Fibroblast of lung (primary cell): ENCODE measurements at places on chromosomes 11 and 22. TPM values are rescaled to one million over a fixed set of nuclear protein-coding genes. Genes with fewer than 3 reads are reported as not detected.
A peak's percentile ranks its signal among the peaks of the same experiment; 100 is the strongest.

OR9I1 gene
- not detected in 2 replicates for total RNA-seq

C1QTNF6 gene
- 3.5 and 4.6 TPM in 2 replicates for total RNA-seq

RIBC2 gene
- under 0.01 TPM in 1 of 2 replicates, not detected in the other for total RNA-seq

OR4A16 gene
- total RNA-seq: not detected in 2 replicates

MS4A12 gene
- total RNA-seq: not detected in 2 replicates

APOL5 gene
- total RNA-seq: not detected in 2 replicates

TRIM44 gene
- total RNA-seq: 10.4 and 13.1 TPM in 2 replicates

TRIM49 gene
- not detected in 2 replicates for total RNA-seq

OR51E2 gene
- total RNA-seq: not detected in 2 replicates

UBQLN3 gene
- total RNA-seq: 0.17 TPM in 1 of 2 replicates, not detected in the other

IMMP1L gene
- total RNA-seq: 5.4 and 10.2 TPM in 2 replicates

- no peaks in the 10 kb centered on the region for H3K4me1 ChIP-seq
- no peaks in the 10 kb centered on the region for H3K36me3 ChIP-seq
- no peak overlapping the region for H3K27ac ChIP-seq
Measured at GRCh38 chr11:26626346-26626745, 54.3 kb upstream of the MUC15 start.

DNA sequence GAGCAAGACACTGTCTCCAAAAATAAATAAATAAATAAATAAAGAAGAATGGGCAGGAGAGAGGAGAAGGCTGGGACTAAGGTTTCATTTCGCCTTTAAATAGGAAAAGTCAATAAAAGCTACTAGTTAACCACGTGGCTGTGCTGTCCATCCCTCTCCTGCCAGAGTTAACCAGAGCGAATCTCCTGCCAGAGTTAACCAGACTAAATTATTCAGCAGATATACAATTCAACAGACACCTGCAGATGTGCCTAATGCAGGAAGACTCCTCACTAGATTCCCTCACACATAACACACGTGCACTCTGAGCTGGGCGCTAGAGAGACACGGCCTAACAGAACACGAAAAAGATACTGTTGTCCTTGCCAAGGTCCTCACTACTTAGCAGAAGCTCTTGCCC is 156.1 kb downstream of the IGLL1 start:
- H3K4me1 ChIP-seq: no peaks in the 10 kb centered on the region
- no peaks in the 10 kb centered on the region for H3K36me3 ChIP-seq
- no peak overlapping the region for H3K27ac ChIP-seq
- no peaks in the 10 kb centered on the region for H3K27me3 ChIP-seq
- H3K4me3 ChIP-seq: no peak overlapping the region

DNA sequence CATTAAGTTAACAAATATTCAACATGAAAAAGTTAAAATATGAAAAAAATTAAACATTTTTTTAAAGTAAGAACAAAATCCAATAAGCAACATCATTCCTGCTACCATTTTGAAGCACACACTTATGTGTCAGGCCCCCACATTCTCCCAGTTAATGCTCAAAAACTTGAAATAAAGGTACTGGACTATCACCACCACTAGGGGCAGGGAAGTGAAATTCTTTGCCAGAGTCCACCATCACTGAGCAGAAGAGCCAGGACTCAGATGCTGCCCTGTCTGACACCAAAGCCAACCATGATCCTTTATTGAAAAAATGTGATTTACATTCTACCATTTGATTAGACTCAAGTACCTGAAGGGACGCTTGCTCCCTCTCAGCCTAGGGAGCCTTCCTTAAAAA is 39.1 kb downstream of the PITPNB start:
- H3K27ac ChIP-seq: no peak overlapping the region
- H3K4me3 ChIP-seq: no peak overlapping the region
- H3K36me3 ChIP-seq: peaks cover 3% of the 10 kb centered on the region
- peaks cover 25% of the 10 kb centered on the region for H3K4me1 ChIP-seq
- H3K27me3 ChIP-seq: no peaks in the 10 kb centered on the region
- DNase-seq: peak; percentile 51

GRCh38 chr11:57278721-57279095 is 41.7 kb upstream of the APLNR start:
- no peak for DNase-seq
- H3K27ac ChIP-seq: peak overlapping the region; percentile 65
- no peaks in the 10 kb centered on the region for H3K27me3 ChIP-seq
- peaks cover 16% of the 10 kb centered on the region for H3K4me1 ChIP-seq
- no peak overlapping the region for H3K4me3 ChIP-seq
- H3K36me3 ChIP-seq: no peaks in the 10 kb centered on the region

GRCh38 chr11:65633390-65634108 is 4.4 kb upstream of the SIPA1 start:
- no peak overlapping the region for H3K27ac ChIP-seq
- no peaks in the 10 kb centered on the region for H3K27me3 ChIP-seq
- no peak for DNase-seq
- H3K4me3 ChIP-seq: no peak overlapping the region
- peaks cover 8% of the 10 kb centered on the region for H3K4me1 ChIP-seq

DNA sequence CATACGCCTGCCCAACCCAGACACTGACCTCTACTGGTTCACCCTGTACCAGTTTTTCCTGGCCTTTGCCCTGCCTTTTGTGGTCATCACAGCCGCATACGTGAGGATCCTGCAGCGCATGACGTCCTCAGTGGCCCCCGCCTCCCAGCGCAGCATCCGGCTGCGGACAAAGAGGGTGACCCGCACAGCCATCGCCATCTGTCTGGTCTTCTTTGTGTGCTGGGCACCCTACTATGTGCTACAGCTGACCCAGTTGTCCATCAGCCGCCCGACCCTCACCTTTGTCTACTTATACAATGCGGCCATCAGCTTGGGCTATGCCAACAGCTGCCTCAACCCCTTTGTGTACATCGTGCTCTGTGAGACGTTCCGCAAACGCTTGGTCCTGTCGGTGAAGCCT is 2.2 kb downstream of the MCHR1 start:
- DNase-seq: no peak
- no peak overlapping the region for H3K27ac ChIP-seq
- no peaks in the 10 kb centered on the region for H3K36me3 ChIP-seq
- peaks cover 8% of the 10 kb centered on the region for H3K4me1 ChIP-seq

DNA sequence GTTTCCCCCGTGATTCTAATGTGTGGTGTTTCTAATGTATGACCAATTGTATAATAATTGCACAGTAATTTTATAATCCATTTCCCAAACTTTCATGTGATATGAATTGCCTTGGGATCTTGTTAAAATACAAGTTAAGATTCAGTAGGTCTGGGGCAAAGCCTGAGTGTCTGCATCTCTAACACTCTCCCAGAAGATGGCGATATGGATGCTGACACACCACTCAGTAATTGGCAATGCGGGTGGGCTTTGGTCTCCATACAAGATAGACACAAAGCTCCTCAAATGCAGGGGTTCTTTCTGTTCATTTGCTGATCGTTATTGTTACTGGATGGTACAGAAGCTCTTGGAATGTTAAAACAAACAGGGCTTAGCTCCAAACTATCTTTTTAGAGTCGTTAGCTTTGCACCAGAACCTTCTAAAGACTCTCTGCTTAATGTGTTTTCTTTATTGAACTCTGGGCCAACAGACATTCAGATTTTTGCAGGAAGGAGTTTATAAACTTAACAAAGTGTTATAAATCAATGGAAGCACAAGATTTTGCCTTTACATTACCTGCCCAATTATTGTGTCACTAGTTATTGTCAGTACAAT is 45.4 kb upstream of the ANO3 start:
- no peak overlapping the region for H3K27ac ChIP-seq
- DNase-seq: peak; percentile 42
- H3K36me3 ChIP-seq: no peaks in the 10 kb centered on the region

DNA sequence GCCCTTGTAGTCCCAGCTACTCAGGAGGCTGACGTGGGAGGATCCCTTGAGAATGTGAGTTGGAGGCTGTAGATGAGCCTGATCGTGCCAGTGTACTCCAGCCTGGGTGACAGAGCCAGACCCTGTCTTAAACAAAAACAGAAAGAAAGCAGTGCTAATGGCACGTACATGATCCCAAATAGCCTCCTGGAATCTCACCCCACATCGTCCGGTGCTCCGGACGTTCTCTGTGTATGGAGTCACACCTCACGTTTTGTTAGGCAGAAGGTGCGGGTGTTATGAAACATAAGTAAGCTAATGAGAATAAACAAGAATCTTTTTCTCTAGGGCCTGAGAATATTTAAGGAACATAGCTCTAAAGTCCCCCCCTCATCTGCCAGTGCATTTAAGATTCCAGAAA is 23.7 kb upstream of the MICAL3 start:
- H3K4me1 ChIP-seq: peaks cover 10% of the 10 kb centered on the region
- no peaks in the 10 kb centered on the region for H3K36me3 ChIP-seq
- H3K4me3 ChIP-seq: peak overlapping the region; percentile 35
- no peaks in the 10 kb centered on the region for H3K27me3 ChIP-seq

GRCh38 chr11:33655842-33656600 is 44.6 kb downstream of the C11orf91 start:
- DNase-seq: no peak
- H3K27me3 ChIP-seq: no peaks in the 10 kb centered on the region
- H3K36me3 ChIP-seq: no peaks in the 10 kb centered on the region
- H3K27ac ChIP-seq: no peak overlapping the region
- H3K4me1 ChIP-seq: no peaks in the 10 kb centered on the region

GRCh38 chr22:50714150-50714549 is 23.9 kb upstream of the ACR start:
- DNase-seq: no peak
- no peak overlapping the region for H3K27ac ChIP-seq
- no peaks in the 10 kb centered on the region for H3K36me3 ChIP-seq
- no peak overlapping the region for H3K4me3 ChIP-seq
- no peaks in the 10 kb centered on the region for H3K4me1 ChIP-seq

DNA sequence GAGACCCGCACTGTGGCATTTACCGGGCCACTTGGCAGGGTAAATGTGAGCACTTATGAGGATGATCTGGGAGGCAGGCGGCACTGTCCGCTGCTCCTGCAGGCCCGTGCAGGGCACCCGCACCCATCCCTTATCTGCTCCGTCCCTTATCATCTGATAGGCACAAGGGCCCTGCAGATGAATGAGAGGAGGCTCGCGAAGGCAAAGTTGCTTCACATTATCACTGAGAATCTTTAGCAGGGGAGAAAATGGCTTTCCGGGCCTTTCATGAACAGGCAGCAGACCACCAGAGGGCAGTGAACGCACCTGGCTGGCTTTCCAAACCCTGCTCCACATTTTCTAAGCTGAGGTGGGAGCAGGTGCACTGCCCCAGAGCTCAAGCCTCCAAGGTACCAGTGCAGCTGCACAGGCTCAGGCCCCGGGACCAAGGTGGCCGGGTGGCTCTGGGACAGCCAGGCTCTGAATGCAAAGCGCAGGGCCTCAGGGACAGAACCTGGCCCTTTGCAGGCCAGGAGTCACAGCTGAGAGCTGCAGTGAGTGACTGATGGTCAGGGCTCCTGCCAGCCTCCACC is 165.6 kb downstream of the SHANK2 start:
- H3K4me1 ChIP-seq: no peaks in the 10 kb centered on the region
- no peak overlapping the region for H3K4me3 ChIP-seq
- DNase-seq: no peak
- H3K27ac ChIP-seq: no peak overlapping the region

- H3K4me1 ChIP-seq: no peaks in the 10 kb centered on the region
- H3K27ac ChIP-seq: no peak overlapping the region
- H3K27me3 ChIP-seq: no peaks in the 10 kb centered on the region
- no peak for DNase-seq
- H3K36me3 ChIP-seq: no peaks in the 10 kb centered on the region
Measured at GRCh38 chr11:133697161-133697560, 148.2 kb downstream of the SPATA19 start.

- no peaks in the 10 kb centered on the region for H3K4me1 ChIP-seq
- no peak for DNase-seq
- H3K27me3 ChIP-seq: no peaks in the 10 kb centered on the region
- H3K4me3 ChIP-seq: no peak overlapping the region
- no peak overlapping the region for H3K27ac ChIP-seq
Measured at GRCh38 chr11:31720225-31720624, 90.9 kb downstream of the PAX6 start.

DNA sequence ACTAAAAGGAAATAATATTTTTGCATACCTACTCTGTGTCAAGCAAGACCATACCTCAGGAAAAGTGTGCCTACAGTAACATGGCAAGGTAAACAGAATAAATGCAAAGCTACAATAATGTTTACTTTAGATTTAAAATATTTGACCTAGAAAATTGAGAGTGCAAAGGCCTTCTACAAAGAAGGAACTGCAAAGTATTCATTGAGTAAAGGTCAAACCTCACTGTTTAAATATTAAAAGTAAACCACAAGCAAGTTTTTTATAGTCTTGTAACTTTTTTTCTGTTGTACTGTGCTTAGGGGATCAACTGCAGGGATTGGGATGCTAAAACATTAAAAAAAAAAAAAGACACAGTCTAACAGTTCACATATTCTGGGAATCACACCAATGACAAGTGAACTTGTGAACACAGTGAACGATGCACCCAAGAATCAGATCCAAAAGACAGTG is 48.8 kb downstream of the CWF19L2 start:
- H3K36me3 ChIP-seq: no peaks in the 10 kb centered on the region
- no peak overlapping the region for H3K4me3 ChIP-seq
- no peaks in the 10 kb centered on the region for H3K4me1 ChIP-seq
- no peaks in the 10 kb centered on the region for H3K27me3 ChIP-seq

DNA sequence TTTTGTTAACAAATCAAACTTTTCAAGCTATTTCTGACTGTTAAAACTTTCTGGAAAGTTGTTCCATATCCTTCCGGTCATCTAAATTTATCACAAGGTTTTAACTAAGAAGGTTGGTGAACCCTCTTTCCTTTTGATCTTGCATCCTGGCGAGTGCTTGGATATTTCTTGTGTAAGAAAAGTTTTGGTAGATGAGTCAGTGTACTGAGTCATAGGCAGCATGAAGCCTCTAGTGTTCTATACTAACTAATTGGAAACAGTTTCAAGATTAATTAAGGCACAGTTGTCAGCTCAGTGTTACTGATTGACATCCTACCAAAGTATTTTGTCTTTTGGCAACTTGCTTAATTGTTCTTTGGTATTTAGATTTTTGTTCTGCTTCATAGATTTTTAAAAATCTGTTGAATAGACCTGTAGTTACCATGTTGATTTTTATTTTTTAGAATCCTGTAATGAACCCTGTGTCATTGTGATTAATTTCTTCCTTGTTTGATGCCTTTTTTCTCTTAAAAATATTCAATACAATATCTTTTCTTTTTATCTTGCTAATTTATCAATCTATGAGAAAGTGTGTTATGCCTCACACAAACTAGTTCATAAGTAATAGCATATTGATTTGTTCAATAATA is 38.0 kb downstream of the METTL15 start:
- H3K27ac ChIP-seq: peak overlapping the region; percentile 52
- no peak overlapping the region for H3K4me3 ChIP-seq
- no peaks in the 10 kb centered on the region for H3K27me3 ChIP-seq

- no peak for DNase-seq
- H3K36me3 ChIP-seq: no peaks in the 10 kb centered on the region
- no peak overlapping the region for H3K27ac ChIP-seq
- H3K4me3 ChIP-seq: no peak overlapping the region
Measured at GRCh38 chr22:41725510-41726110, 26.3 kb downstream of the MEI1 start.

DNA sequence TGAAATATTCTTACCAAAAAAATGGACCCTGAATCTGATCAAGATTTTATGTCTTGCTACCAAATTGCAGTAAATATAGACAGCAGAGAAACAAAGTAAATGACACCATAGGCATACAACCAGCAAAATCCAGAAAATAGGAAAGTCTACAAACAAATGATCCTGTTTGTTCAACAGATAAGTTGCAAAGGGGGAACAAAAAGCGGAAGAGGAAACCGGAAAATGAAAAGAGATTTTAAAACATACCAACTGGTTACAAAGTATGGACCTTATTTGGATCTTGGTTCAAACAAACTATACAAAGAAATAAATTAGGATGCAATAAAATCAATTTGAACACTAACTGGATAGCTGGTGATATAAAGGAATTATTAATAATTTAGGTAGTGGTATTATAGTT is 92.0 kb downstream of the TMPRSS5 start:
- no peaks in the 10 kb centered on the region for H3K27me3 ChIP-seq
- no peak overlapping the region for H3K4me3 ChIP-seq
- no peaks in the 10 kb centered on the region for H3K4me1 ChIP-seq
- no peak for DNase-seq
- H3K27ac ChIP-seq: no peak overlapping the region
